ENCODE measurements at places on chromosomes 11 and 22.

- no peak for DNase-seq
These were observed 4.2 kb upstream of the CTR9 start for GRCh38 chr11:10746871-10747270.

GRCh38 chr22:25485626-25486545, 78.6 kb upstream of the GRK3 start:
- DNase-seq, result no peak

DNA sequence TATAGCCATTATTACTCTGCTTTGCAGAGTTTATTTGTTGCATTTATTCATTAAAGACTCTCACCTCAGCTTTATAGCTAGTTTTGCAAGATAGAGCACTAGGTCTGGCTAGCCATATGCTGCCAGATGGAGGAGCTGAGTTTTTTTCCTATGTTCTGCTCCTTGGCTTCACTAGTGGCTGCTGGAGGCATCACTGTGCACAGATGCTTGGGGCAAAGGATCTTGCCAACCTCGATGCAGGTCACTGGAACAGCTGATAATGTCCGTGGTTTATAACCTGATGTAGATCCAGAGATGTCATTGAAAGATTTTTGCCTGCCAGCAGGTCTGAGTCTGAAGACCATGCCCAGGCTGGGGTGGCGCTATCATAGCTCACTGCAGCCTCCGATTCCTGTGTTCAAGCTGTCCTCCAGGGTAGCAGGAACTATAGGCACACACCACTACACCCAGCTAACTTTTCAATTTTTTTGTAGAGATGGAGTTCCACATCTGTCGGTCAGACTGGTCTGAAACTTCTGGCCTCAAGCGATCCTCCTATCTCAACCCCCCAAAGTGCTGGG, 63.2 kb downstream of the PACS1 start:
- DNase-seq, result no peak

GRCh38 chr11:76918941-76919386, 58.2 kb downstream of the ACER3 start:
- peak; percentile 70 for DNase-seq

GRCh38 chr11:2207773-2208621, 36.4 kb upstream of the TH start:
- DNase-seq, result no peak

DNA sequence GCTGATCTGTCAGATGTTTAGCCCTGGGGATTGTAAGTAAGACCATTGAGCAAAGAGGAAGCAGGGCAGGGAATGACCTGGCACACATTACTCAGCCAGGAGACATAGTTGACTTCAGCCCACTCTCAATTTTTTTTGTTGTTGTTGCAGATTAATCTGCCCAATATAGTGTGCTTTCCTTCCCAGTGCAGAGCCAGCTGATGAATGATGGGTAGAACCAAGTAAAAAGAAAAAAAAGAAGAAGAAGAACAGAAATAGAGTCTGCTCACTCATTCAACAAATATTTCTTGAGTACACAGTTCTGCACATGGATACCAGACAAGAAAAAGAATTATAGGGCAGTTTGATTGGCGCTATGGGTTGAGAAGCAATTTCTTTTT, 292.7 kb downstream of the ETS1 start:
- DNase-seq, result no peak

GRCh38 chr11:111945198-111945597, 8.1 kb downstream of the DIXDC1 start:
- DNase-seq, result no peak

DNA sequence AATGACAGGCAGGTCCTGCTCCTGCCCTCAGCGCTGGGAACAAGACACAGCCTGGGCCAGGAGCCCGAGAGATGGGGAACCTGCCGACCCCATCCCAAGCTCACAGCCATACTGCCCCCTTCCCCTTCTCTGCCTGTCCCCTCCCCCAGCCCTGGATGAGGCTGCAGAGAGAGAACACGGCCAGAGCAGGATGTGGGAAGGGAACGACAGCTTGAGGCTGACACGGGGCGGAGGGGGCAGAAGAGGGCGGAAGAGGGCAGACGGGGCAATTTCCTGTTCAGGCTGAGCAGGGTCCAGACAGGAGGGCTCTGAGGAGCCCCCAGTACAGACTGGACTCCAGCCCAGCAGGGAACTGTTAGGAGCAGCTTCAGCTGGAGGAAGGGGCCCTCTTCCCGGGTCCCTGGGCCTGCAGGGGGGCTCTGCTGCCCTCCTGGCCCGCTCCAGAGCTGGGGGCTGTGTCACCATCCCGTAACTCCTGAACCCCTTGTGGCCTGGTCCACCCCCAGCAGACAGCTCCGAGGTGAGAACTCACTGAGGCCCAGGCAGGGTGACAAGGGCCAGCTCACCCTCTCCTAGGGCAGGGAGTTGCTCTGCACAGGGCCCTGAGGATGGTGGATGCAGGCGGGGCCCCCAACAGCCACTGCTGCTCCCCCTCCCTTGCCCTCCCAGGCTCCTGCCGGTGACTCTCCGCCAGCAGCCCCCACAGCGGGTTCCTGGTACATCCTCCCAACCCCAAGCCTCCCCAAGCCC, 5.7 kb downstream of the CTSD start:
- no peak for DNase-seq

DNA sequence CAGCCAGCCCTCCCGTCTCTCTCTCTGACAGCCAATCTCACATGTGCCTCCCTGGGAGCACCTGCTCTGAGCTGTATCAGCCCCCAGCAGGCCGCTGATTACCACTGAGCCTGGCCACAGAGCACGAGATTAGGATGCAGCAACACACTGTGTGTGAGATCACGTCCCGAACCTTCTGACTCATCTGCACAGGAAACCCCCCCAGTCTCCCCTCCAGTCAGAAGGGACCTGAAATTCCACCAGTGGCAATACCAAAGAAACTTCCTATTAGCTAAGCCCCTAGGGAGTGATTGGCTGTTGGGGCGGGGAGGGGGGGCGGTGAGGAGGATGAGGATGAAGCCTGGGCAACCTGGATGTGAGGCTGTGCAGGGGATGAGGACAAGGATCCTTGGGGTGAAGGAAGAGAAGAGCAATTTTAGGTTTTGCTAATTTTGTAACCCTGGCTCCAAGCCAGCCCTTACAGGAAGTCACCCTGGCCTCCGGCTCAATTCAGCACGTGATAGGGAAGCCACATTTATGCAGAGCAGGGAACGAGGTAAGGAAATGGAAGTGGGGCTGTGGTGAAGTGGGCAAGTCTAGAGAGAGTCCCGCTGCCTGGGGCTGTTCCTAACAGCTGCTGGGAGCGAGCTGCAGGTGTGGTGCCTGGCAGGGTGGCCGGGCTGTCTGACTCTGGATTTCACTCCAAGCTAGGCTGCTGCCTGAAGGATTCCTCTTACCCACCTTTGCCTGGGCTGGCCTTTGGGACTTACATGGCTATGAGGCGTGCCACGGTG, 1.9 kb downstream of the SLC43A3 start:
- DNase-seq, result peak; percentile 56

- DNase-seq, result peak; percentile 30
These were observed 5.3 kb downstream of the VSIG2 start for GRCh38 chr11:124746621-124747243.

DNA sequence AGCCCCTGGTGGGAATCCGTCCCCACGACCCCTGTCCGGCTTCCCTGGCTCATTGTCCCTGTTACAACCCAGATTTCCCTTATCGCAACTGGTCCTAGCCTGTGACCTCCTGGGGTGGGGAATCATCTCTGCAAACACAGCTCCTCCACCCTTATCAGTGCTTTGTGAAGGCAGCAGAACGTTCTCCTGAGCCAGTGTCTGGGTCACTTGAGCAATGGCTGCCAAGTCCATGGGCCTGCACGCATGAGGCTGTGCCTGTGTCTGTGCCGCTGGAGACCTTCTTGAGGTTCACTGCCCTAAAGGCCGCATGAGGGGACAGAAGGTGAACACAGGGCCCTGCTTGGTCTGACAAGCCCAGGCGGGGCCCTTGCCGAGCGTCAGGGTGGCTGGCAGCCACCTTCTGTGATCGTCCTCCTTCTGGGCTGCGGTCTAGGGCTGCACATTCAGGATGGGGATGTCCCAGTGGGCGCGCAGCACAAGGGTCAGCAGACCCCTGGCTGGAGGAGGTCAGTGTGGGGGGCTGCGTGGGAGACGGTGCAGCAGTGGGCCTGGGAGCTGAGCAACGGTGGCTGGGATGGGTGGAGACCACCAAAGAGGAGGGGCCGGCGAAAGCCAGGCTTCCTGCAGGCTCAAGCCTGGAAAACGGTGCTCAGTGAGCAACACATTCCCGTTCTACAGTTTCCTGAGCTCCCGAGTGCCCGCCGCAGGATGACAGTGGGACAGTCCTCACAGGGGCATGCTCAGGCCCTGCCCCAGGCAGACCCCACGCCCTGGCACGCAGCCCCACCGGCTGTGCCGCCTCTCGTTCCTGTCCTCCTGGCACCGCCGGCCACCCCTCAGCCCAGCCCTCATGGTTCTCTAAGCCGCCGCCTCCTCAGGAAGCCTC, 74.1 kb downstream of the CDKN1C start:
- no peak for DNase-seq

Measured in fibroblast of the conjunctiva (primary cell).